ENCODE measurements at places on chromosomes 5 and 9. TPM values are rescaled to one million over a fixed set of nuclear protein-coding genes. Genes with fewer than 3 reads are reported as not detected.
A peak's percentile ranks its signal among the peaks of the same experiment; 100 is the strongest.

THOC3 gene
- 69.4 TPM for total RNA-seq

GRXCR2 gene
- total RNA-seq, result not detected

SLC24A2 gene
- not detected for total RNA-seq

DNA sequence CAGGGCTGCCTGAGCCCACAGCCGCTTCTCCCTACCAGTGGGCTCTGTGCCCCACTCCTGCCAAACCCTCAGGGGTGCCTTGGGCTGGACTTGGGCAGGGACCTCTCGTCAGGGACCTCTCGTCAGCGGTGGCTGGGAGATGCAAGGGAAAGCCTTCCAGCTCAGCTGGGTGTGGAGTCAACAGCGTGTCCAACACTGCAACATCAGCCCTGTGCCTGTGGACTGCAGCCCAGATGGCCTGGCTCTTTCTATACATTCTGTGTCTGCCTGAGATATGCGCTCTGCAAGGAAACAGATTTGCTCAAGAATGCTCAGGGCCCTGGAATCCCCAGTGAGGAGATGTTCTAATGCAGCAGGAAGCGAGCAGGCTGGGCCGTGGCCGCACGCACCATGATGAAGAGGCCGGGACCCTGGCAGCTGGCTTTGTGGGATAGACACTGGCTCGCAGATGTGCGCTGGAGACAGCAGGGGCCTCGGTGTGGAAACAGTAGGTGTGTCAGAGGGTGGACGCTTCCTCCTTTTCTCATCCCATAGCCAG, 85.0 kb upstream of the COL5A1 start:
- DNase-seq, result no peak

DNA sequence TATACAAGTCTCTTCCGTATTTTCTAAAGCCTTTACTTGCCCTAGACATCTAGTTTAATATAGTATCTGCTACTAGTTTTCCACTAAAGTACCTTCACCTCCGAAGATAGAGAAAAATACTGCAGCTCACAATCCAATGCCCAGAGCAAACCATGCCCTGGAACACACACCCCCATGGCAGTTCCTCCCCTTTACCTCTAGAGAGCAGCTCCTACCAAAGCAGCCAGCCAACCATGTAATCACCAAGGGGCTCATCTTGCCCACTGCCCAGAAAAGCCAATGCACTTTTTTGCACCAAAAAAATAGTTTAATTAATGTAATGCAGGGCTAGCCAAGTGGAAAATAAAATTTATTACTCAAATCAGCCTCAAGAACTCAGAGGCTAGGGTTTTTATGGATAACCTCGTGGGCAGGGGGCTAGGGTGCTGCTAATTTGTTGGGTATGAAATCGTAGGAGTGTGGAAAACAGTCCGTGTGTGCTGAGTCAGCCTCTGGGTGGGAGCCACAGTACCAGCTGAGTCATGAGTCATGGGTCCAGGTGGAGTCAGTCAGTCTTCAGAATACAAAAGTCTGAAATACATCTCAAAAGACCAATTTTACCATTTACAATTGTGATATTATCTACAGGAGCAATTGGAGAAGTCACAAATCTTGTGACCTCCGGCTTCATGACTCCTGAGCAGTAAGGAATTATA, 120.1 kb upstream of the ACO1 start:
- no peak for DNase-seq

CRB2 gene
- not detected for total RNA-seq

TNFSF8 gene
- total RNA-seq, result 34.5 TPM

- no peak for DNase-seq
These were observed 56.7 kb upstream of the FST start for GRCh38 chr5:53423724-53424123.

GRCh38 chr9:87713278-87713987, 12.5 kb upstream of the CTSL start:
- DNase-seq, result no peak

DNA sequence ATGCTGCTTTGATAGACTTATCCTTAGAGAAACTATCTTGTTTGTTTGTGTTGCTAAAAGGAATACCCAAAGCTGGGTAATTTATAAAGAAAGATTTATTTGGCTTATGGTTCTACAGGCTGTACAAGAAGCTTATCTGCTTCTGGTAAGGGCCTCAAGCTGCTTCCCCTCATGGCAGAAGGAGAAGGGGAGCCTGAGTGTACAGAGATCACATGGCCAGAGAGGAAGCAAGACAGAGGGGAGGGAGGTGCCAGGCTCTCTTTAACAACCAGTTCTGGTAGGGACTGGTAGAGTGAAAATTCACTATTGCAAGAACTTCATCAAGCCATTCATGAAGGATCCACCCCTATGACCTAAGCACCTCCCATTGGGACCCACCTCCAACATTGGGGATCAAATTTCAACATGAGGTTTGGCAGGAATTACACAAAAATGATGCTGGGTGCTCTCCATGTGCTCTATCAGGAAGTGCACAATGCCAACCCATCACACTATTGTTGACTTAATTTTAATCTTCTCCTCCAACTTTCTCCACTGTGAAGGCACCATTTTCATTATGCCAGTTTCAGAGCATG, 115.1 kb upstream of the SHB start:
- no peak for DNase-seq

PCDHGC4 gene
- total RNA-seq, result not detected

DNA sequence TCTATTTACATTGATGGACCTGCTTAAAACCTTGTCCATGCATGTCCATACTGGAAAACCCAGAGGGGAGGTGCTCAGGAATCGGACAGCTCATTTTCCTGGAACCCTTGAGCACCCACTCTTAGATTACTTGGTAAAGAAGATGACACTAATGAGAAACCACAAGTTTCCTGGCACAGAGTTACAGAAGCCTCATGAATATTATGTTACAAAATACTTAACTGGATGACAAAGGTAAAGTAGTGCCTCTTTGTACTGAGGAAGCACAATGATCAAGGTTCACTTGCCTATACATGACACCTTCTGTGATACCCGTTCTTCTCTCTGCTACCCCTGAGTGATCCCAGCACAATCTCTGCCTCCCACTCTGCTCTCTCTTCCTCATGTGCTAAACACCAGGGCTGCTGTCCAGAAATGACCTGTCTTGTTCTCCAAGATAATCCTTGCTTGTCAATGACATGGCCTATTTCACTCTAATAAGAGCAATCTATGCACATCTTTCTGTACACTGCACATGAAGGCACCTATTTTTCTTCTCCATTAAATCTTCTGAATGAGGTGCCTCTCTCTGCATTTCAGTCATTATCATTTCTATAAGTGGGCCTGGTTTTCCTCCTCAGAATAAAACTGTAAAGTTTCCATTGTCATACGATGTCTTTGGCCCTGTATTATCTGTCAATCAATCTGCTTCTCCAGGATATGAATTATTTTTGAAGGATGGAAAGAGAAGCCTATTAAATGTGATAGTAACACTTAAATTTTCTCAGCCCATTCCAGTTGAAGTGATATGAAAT, 684.0 kb upstream of the ACO1 start:
- DNase-seq, result no peak

- DNase-seq, result no peak
These were observed 139.7 kb downstream of the TLE1 start for GRCh38 chr9:81549500-81550206.

GRCh38 chr5:51618234-51618633, 235.0 kb downstream of the ISL1 start:
- DNase-seq, result no peak

SAXO1 gene
- total RNA-seq, result 0.12 TPM

GRCh38 chr5:156695774-156696173, 154.3 kb upstream of the PPP1R2B start:
- DNase-seq, result no peak

DNA sequence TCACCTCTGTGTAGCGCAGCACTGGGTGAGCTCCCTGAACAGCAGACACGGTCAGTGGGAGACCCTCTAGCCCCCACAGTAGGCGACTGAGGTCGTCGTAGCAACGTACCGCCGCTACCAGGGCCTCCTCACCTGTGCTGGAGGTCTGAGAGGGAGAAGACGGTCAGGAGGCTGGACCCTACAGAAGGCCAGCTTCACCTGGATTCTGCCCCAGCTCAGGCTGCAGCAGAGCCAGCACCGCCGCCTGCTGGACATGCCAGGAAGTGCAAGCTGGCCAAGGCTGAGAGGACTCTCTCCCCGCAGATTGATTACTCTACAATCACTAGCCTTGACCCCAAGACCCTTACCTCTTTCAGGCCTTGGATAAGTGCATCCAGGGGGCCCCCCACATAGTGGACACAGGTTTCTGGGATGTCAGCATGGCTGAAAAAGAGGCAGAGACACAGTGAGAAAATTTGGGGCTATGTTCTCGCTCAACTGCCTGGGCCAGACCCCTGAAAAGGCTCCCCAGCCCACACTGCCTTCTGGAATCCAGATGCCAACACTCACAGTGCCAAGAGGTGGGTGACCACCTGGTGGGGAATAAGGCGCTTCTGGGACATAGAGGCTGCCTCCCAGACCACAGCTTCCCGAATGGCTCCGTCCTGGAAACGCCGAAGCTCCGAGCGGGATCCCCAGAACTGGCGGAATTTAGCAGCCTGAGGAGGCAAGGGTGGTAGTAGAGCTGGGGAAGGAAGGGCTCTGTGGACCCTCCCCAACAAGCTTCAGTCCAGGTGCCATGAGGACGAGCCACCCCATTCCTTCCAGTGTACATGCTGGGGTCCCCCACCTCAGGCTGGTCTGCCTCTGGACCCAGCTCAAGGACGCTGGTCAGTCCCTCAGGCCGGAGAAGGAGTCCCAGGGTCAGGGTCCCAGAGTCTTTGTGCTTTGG, 6.9 kb downstream of the NOL6 start:
- peak; percentile 78 for DNase-seq

DNA sequence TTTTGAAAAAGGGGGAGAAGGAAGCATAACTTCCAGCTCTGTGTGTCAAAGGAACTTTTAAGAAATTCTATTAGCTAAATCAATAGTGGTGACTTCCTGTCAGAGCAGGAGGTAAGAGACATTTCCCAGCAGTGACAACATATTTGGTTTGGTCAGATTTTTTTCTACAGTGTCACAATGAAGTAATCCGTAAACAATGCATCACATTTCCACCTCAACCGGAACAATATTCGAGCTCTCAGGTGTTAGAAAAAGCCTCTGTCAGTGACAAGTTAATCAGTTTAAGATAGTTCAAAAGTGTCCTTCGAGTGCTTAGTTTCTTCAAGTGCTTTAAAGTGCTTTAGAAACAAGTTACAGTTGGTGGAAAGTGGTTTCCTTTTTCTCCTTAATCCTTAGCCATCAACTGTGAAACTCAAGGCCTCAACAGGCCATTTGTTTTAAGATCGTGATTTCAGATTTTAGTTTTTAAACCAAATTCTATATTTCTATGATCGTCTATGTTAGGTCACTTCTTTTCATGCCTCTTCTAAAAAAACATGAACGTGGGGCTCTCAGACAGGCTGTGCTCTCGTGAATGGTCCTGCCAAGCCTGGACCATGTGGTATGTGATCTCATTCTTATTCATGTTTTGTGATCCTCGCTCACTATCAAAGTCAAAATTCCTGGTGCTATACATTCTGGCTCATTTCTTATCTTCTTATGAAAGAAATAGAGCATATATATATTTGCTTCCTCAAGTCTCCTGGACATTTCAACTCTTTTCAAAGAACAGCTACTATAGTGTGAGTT, 181.9 kb upstream of the HMHB1 start:
- DNase-seq, result no peak

ZFP37 gene
- 0.77 TPM for total RNA-seq

CLIC3 gene
- 3.8 TPM for total RNA-seq

MAPKAP1 gene
- total RNA-seq, result 53.2 TPM

- peak; percentile 60 for DNase-seq
These were observed 7.1 kb upstream of the PLK2 start for GRCh38 chr5:58466939-58467338.

GRCh38 chr5:95780597-95780996, 41.9 kb downstream of the GLRX start:
- no peak for DNase-seq

PCDHGA5 gene
- 0.09 TPM for total RNA-seq

GRCh38 chr5:72722792-72723452, 93.5 kb upstream of the TNPO1 start:
- no peak for DNase-seq

FGF10 gene
- not detected for total RNA-seq

- DNase-seq, result peak; percentile 71
These were observed 804 bp downstream of the TTC39B start for GRCh38 chr9:15306068-15306756.

- no peak for DNase-seq
These were observed 32.6 kb downstream of the PAX5 start for GRCh38 chr9:37001459-37001858.

PCDHGA9 gene
- not detected for total RNA-seq

GRCh38 chr9:126304207-126304970, 22.2 kb upstream of the MVB12B start:
- DNase-seq, result peak; percentile 32

GLDC gene
- total RNA-seq, result 6.3 TPM

DNA sequence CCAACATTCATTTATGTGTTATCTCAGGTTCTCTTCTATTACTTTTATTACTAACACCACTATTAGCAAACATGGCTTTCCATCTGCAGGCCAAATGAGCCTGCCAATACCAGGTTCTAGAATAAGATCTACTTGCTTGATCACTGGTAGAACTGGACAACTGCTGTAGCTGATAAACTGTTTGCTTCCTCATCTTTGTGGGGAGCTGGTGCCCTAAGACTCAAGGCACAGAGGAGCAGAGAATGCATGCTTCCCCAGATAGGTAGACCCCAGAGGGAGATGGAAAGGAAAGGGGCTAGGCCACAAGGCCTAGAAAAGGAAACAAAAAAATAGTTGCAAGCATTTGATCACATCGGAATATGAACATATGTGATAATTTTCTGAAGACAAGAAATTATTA, 30.7 kb upstream of the AUH start:
- DNase-seq, result no peak

GRCh38 chr9:14530841-14531240, 162.4 kb downstream of the ZDHHC21 start:
- DNase-seq, result no peak

GRCh38 chr9:31335529-31336234, 1048.8 kb upstream of the ACO1 start:
- no peak for DNase-seq

- DNase-seq, result peak; percentile 100
These were observed at the start of gene HSPA5 for GRCh38 chr9:125241000-125241862. HSPA5 (minus strand) TSS chr9:125241343; CDS start chr9:125241126, 217 bp downstream.

GRCh38 chr5:68449380-68449779, 233.8 kb downstream of the PIK3R1 start:
- DNase-seq, result no peak

GRM6 gene
- total RNA-seq, result not detected

GRCh38 chr5:132808448-132808847, 4.7 kb upstream of the SOWAHA start:
- no peak for DNase-seq

CFAP77 gene
- total RNA-seq, result not detected

GPR151 gene
- not detected for total RNA-seq

ZNF883 gene
- 0.44 TPM for total RNA-seq

GPR150 gene
- total RNA-seq, result 0.58 TPM

DNA sequence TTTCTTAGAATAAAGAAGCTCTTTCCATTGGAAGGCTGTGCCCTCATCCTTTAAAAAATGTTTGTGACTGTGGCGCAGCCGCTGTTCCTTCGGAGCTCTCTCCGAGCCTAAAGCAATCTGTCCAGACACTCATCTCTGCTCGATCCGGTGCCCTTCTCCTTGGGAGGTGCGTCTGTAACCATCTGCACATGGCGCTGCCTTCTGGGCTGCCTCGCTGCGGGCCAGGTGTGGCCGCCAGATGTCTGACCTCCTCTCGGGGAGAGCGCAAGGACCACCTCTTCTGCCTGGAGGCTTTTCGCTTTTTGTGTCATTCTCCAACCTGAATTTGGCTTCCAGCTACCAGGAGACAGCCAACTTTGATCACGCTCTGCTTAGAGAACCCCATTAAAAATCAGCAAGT, 153.4 kb upstream of the PTCH1 start:
- no peak for DNase-seq
